ENCODE measurements at places on chromosomes 6 and 20.

GRCh38 chr20:50595433-50595895 is 85.3 kb downstream of the PTPN1 start:
- DNase-seq: no peak

DNA sequence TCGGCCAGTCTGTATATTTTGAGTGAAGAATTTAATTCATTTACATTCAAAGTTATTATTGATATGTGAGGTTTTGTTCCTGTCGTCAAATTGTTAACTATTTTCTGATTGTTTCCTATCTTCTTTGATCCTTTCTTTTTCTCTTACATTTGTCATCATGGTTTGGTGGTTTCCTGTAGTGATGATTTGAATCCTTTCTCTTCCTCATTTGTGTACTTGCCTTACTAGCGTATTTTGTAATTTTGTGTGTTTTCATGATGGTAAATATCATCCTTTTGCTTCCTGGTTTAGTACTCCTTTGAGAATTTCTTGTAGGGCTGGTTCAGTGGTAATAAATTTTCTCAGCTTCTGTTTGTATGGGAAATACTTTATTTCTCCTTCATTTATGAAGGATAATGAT is 151.7 kb upstream of the CEP162 start:
- no peak for DNase-seq

GRCh38 chr6:29965873-29966601 is 23.7 kb downstream of the HLA-A start:
- no peak for DNase-seq

DNA sequence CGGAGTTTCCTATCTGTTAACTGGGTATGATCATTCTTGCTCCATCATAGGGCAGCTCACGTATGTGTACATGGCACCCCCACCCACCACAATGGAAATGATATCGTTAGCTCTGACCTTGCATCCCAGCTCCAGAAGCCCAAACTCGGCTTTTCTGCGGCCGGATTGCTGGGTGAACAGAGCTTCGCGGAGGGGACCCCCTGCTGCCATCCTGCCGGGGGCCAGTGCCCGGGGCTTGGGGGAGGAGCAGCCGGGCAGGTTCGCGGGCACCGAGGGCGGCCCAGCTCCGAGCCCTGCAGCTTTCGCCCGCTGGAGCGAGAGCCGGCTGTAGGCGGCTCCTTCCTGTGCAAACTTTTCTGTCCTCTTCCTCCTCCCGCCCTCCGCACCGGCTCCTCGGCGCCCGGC is 24.9 kb upstream of the FUCA2 start:
- DNase-seq: no peak

DNA sequence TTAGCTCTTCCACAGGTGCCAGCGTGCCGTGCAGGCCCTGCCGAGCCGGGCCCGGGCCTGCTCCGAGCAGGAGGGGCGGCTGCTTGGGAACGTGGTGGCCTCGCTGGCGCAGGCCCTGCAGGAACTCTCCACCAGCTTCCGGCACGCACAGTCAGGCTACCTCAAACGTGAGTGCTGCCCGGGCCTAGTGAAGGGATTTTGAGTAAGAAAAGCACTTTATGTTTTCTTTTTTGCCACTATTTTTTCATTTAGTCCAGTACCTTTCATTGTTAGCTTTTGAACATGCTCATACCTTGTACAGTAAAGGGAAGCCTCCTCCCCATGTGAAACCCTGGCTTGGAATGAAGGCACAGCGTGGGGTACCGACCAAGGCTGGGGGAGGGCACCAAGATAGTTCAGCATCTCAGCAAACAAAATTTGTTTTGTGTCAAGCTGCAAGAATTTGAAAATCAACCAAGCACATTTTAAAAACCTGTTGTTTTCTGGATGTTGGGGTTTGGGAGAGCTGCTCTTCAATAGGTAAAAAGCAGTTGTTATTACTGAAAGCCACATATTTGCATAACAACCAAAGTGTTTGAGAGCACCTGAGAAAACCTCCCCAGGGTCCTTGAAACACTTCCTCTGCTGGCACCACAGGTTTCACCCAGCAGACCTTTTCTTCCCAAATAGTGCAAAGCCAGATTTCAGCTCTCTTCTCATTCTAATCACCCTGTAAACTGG is 18.4 kb downstream of the STX16 start:
- DNase-seq: peak; percentile 78

DNA sequence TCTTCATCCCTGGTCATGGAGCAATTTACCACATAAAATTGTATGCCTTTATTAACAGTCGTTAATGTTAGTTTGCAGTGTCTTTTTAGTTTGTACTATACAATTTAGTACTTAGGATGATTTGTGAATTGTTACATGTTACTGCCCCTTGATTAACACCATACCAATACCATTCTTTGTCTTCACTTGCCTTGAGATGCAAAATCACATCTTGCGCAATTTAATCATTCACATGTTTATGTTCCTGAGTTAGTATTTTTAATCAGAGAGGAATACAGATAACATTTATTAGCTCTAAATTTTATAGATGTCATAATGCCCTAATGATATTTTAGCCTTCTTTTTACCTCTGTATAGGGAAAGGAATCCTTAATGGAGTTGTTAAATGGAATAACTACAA is 114.1 kb downstream of the SCAF8 start:
- DNase-seq: no peak

GRCh38 chr6:62285612-62286469 is at the start of gene KHDRBS2:
TSS of gene KHDRBS2 (minus strand) at chr6:62286225.
- DNase-seq: peak; percentile 92

All from H1 (cell line).